T-helper 1 cell (primary cell): ENCODE measurements at places on chromosomes 7 and 10.

- DNase-seq: no peak
Measured at GRCh38 chr7:134365341-134366054, 48.8 kb upstream of the SLC35B4 start.

DNA sequence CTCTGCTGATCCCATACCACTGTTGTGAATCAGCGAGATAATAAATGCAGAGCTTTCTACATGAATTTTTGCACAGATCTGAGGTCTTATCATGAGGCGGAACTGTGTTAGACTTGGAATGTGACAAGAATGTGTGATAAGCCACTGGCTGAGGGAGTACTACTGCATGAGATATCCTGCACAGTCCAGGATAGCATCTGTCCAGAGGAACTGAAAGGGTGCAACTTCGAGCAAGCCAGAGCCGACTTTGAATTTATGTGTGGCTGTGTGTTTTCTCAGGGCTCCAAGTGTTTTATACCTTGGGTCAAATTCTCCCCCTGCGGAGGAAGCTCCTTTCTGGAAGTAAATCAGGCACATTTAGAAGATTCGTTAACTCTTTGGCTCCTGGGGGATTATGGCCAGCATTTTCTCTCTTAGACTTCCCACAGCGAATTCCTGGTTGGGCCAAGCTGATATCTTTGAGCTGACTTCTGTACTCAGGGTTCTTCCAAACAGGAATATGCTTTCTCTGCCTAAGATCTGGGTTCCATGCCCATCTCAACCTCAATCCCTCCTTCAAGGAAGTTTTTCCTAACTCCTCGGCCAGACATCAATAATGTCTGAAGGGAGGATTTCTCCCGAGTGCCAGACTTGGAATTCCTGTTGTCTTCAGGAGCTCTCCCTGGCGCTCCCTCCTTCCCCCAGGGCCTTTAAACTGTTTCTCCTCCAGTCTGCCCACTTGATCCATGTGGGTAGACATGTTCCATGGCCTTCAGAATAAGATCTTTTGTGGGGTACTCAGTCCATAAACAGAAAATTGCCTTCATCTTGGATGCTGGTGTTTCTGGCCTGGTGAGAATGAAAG is 2.5 kb upstream of the MEST start:
- DNase-seq: no peak

DNA sequence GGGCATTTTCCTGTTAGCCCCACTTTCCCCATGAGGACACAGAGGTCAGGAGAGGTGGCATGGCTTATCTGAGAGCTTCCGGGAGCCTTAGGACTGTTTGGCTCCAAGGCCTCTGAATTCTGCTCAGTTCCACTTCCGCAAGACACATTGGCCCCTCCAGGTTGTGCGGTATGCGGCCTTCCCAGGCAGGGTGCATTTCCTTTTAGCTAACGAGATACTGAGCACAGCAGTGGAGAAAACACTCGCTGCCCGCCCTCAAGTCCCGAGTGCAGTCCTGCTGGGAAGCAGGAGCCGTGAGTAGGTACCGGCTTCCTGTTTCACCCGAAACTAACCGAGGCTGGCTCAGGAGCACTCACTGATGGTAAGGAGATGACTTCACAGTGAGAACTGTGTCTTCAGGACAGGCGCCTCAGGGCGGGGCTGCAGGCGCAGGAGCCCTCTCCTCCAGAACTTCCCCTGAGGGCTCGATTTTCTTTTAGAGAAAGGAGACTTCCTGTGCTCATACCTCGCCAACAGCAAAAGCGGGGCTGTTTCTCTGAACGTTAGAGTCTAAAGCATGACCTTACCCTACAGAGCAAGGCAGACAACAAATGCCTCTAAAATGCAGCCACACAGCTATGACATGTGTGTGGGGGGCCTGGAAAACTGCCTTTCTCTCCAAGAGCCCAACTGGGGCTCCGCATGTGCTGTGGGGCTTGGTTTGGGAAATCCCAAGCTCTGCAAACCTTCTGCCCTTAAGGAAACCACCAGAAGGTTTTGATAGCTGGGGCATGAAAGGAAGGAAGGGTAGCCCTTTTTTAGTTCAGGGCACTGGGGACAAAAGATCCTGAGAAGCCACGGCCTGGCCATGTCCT is 25.9 kb downstream of the RGS10 start:
- DNase-seq: no peak

- no peak for DNase-seq
Measured at GRCh38 chr10:60896810-60897209, 47.2 kb downstream of the RHOBTB1 start.

- no peak for DNase-seq
Measured at GRCh38 chr10:35463105-35463867, 127.0 kb downstream of the CCNY start.

DNA sequence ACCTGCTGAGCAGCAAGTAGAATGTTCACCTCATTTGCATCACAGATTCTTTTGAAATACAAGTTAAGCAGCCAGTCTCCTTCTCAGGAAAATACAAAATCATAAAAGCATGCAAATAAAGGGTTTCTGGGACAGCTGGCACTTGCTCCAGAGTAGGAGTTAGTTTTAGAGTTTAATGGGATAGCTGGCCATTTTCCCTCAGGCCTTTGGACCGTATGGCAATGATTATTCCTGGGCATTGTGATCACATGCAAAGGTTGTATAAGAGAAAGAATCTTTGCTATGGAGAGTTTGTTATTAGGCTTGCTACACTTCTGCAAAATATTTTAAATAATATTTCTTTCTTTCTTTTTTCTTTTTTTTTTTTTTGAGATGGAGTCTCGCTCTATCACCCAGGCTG is 240.8 kb downstream of the CDK14 start:
- no peak for DNase-seq
